ENCODE measurements at places on chromosomes 2 and 18.

DNA sequence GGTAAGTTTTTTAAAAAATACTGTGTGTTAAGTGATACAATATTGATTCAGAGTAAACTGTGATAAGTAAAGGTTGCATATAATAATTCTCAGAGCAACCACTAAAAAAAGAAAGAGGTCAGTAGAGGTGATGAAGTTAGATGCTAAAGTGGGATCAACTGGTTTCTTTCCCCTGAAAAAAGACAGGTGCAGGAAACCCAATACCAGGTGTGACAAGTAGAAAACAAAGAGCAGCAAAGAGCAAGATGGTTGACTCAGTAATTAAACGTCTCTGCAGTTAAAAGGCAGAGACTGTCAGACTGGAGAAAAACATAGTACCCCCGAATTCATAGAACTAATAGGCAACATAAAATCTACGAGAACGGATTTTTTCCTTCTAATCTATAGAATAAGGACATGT is 128.3 kb downstream of the ATP9B start:
- DNase-seq, result no peak

DNA sequence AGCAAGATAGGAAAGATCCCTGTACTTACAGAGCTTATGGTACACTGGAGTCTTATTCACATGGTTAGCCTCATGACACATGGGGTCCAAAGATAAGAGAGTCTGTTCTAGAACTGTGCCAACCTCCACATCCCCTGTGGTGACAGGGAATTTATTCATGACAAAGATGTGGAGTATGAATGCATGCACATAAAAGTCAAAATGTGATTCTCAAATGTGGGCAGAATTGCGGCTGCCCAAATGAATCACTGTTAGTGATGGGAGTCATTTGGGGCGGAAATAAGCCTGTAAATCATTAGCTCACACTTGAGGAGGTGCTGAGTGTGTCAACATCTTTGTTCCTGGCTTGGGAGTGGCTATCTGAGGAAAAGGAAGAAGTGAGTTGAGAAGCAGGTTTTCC is 560.6 kb downstream of the SLC4A3 start:
- DNase-seq, result no peak

DNA sequence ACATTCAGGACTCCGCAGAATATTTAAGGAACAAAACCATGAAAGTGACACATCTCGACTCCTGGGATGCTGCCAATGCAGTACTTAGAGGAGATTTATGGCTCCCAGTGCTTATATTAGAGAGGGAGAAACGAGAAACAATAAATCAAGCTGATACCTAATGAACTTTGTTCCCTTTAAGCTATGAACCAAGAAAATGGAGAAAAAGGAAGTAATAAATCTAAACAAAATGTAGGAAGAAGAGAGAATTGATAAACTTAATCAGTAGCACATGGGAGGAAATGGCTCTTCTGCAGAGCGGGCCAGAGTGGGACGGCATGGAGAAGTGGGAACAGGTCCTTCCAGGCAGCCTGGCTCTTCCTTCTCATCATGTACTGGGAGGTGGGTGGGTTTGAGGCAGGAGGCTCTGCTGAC is 42.7 kb downstream of the NPPC start:
- no peak for DNase-seq

DNA sequence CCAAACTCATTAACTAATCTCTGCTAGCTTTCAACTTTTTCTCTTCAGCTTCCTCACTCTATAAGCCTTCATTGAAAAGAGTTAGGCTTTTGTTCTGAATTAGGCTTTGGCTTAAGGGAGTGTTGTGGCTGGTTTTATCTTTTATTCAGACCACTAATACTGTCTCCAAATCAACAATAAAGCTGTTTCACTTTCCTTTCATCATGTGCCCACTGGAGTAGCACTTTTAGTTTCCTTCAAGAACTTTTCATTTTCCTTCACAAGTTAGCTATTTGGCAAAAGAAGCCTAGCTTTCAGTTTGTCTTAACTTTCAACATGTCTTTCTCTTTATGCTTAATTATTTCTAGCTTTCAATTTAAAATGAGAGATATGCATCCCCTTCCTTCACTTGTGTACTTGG is 271.7 kb upstream of the FSIP2 start:
- DNase-seq, result no peak

- DNase-seq, result no peak
Observed at GRCh38 chr18:49023938-49024803, 73.4 kb upstream of the SMAD7 start.

DNA sequence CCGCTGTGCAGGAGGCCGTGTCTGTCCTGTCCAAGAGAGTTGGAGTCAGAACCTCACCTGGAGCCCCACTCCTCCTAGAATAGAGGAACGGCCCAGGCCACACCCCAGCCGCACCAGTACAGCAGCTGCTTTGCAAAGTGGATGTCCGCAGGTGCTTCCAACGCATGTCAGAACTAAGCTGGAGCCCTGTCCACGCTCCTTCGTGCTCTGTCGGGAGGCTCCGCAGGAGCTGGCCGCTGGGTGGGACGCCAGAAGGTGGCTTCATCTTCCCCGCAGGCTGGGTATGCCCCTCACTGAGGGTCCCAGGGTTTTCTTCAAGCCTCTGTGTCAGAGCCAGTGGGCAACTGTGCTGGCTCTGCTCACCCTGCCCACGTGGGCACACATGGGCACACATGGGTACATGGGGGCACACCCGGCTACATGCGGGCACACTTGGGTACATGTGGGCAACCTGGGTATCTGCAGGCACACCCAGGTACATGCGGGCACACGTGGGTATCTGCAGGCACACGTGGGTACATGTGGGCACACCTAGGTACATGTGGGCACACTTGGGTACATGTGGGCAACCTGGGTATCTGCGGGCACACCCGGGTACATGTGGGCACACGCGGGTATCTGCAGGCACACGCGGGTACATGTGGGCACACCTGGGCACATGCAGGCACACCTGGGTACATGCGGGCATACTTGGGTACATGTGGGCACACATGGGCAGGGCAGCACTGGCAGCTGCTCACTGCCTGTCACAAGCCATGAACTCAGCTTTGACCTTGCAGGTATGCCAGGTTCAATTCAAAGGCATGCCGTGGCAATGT is 67.1 kb upstream of the CTDP1 start:
- no peak for DNase-seq

GRCh38 chr18:43080671-43081070 is 34.8 kb downstream of the RIT2 start:
- no peak for DNase-seq

DNA sequence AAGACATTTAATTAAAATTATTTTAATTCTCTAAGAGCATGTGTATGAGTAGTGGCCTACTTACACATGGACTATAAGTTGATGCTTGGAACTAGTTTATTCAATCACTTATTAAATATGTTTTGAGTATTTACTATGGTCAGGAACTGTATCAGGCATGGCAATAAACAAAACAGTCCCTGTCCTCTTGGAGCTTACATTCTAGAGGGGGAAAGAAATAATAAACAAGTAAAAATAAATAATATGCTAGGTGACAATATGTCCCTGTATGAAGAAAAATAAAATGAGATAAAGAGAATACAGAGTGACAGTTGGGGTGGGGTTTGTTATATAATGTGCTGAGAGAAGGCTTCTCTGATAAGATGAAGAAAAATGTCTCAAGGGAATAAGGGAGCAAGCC is 74.5 kb downstream of the MYO3B start:
- DNase-seq, result no peak

DNA sequence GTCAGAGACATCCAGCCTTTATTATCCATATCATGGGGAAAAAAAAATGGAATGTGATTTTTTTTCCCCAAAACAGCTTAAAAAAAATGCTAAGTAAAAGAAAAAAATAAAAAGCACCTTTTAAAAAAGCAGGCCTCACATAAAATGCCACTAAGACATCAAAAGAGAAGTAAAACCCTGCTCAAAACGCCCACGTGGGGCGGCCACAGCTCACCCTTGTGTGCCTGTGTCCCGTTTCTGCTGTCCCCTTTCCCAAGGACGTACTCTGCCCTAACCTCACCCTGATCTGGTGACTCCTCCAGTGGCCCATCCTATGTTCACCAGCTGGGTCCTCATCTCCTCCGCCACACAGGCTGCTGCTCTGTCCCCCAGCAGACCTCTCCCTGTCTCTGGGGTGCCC is 125.4 kb downstream of the NEDD4L start:
- no peak for DNase-seq

DNA sequence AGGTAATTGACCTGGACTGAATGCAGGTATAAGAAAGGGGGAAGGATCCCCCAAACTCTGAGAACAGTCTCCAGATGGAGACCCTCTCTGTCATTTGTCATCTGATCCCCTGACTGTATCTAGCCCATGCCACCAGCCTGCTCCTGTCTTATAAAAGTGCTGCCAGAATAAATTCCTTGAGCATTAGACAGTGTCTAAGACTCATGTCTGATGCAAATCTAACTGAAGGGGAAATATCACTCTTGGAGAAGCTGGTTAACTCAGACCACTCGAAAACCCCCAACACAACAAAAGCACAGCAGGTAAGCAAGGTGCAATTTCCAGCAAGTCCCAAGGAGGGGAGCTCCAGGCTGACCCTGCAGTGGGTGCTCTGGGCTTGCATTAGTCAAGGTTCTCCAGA is 40.9 kb upstream of the KDM3A start:
- DNase-seq, result no peak

DNA sequence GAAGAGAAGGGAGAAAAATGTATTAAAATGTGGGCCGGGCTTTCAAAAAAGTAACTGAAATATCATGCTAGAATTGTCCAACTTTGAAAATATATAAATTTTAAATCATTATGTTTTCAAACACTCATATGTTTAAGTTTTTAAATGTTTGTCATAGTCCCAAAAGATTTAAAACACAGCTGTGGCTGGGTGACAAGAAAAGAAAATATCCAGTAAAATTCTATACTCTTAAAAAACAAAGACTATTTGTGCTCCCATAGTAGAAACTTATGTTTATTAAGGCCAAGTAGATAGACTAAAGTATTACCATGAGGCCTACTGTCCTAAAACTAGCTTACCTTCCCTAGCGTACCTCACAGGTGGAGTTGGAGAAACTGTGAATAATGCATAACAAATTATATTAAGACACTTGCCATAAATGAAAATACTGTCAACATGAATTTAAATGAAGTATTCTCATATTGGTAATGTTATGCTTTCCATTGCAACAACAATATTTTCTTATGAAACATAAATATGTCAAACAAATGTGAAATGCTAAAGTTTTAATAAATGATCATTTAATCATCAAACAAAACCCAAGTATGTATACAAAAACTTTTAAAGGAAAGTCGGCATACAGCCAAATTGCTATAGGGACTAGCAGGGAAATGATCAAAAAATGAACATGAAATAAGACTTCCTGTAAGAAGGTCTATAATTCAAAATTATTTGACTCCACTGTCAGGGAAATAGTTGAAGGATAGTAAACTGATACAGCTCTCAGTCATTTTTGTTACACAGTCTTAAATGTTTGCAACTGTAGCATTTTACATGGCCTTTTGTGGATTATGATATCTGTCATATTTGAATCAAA is 13.4 kb downstream of the MEIS1 start:
- no peak for DNase-seq

GRCh38 chr18:30618567-30618966 is 424.0 kb downstream of the DSC3 start:
- DNase-seq, result no peak

GRCh38 chr2:232511336-232511890 is 8.8 kb upstream of the PRSS56 start:
- no peak for DNase-seq

GRCh38 chr2:169664600-169664977 is 29.6 kb downstream of the CFAP210 start:
- DNase-seq, result no peak

- DNase-seq, result no peak
Observed at GRCh38 chr2:11738589-11739436, 7.6 kb upstream of the LPIN1 start.

All from putamen (tissue), 1 donor.